ENCODE measurements at places on chromosomes 11 and 22.

DNA sequence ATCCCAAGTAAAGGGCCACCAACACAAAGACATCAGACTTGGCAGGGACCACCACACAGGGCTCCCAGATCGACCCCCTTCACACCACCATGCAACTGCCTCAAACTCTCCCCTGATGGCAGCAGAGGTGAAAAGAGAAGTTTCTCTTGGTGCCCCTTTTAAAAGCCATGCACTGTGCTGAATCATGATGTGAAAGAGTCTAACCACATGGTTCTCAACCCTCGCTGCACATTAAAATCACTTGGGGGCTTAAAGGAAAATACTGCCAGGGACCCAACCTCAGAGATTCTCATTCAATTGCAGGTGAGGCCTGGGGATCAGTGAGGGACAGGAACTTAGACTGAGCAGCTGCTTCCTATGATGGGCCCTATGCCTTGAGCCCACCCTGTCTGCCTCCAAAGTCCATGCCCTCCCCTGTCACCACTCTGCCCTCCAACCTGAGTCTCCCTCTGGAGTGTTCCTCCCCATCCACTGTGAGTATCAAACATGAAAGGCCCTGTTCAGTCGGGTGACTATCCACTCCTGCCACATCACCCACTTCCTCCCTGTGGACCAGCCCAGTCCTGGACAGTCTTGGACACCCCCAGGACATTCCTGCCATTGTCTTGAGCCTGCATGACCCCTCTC, 40.8 kb downstream of the PLEKHA7 start:
- DNase-seq: no peak

GRCh38 chr11:2685051-2685450, 14.7 kb downstream of the KCNQ1OT1 start:
- no peak for DNase-seq

DNA sequence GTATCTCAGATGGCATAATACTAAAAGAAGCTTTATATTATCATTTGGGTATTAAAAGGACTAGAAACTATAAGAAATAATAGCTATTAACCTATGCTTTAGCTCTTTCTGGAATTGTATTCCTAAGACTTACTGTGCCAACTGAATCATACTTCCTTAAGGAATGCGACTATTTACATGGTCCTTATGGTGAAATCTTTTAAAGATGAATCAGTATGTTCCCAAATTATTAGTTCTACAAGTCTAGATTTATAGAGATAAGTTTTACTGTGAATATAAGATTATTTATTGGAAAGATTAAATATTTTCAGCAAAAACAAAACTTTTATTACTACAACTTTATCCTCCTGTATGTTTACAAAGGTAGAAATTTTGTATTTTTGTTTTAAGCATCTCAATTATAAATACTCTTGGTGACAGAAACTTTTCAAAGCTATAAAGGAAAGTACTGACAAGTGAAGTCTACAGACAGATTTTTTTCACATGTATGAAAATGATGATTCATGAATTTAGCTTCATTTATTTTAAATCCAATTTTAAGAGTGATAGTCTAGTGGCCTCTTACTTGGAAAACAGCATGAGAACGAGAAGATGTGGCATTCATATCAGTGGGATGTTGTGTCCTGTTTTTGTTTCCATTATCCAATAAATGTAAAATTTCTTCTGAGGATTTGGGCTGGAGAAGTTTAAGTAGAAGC, 17.8 kb downstream of the KIF18A start:
- DNase-seq: no peak

DNA sequence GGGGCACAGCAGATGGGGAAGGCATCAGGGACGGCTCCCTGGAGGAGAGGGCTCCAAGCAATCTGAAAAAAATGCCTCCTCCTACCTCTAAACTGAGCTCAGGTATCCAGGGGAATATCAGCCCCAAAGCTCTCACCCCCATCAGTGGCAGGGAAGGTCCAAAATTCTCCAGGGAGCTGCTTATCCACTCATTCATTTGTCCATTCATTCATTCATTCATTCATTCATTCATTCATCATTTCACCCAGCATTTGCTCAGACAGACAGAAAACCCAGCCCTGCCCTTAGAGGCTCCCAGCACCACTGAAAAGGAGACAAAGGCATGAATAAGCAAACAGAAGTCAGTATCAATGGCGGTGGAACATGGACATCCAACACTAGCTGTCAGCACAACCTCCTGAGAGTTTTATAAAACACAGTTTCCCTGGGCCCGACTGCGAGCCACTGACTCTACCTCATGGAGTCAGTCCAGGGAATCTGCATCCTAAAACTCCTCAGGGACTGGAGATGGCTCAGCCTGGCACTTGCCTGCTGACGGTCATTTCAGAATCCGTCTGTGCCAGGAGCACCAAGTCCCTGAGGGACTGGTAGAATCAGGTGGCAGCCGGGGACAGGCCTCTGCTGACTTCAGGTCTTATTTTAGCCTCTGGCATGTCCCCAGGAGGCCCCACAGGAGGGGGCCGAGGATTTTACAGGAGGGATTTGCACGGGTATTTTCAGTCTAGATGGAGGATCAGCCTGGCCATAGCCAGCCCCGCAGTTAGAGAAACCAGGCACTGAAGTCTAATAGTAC, 164.6 kb downstream of the MN1 start:
- no peak for DNase-seq

DNA sequence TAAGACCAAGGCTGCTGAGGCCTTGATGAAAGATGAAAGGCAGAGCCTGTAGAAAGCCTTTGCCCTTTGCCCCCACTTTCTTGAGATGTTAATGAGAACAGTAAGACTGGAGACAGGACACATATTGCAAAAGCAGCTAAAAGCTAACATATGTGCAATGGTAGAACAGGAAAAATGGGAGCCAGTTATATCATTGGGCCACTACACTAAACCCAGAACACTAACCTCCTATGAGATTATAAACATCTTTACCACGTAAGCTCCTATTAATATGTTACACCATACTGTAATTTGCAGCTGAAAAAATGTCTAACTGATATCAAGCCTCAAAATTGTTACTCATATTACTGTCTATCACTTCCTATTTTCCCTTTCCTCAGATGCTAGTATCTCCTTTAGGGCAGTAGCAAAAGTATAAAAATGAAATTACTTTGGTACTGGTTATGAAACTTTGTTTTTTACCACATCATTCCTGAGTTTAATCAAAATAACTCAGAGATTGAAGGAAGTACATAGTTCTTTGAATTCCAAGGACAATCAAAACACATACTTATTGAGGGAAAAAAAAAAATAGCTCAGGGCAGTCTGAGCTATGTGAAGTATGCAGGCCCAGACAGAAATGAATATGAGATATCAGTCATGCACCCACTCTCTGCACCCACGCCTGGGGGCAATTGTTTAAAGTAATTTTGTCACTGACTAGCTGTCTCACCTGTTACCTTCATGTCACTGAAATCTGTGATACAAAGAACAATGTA, 9.1 kb downstream of the HPS5 start:
- no peak for DNase-seq

DNA sequence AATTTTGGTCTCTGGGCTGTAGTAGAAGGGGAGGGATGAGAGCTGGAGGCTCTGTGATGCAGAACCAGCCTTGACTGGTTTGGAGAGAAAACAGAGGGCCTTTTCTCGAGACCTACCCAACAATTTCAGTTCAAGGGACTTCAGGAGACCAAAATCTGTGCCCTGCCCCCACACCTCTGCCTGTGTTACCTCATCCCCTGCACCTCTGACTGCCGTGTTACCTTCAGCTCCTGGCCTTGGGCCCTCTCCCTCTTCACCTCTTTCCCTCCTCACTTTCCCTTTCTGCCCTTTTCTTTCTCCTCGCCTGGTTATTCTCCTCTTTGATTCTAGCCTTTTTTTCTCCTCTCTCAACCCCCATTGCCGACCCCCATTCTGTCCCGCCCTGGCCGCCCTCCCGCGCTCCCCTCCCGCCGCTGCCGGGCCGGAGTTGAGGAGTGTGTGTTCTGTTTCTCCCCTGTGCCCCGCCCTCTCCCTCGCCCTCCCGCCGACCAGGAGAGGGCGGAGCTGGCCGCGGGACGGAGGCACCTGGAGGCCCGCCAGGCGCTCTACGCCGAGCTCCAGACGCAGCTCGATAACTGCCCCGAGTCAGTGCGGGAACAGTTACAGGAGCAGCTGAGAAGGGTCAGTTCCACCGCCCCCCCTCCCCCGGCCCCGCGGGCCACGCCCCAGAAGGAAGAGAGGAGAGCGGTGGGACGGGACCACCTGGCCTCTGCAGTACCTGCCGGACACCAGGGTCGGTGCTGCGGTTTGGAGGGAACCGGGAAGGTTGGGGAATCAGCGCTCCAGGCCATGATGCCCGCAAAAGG, 27.2 kb downstream of the PHLDB1 start:
- DNase-seq: no peak

DNA sequence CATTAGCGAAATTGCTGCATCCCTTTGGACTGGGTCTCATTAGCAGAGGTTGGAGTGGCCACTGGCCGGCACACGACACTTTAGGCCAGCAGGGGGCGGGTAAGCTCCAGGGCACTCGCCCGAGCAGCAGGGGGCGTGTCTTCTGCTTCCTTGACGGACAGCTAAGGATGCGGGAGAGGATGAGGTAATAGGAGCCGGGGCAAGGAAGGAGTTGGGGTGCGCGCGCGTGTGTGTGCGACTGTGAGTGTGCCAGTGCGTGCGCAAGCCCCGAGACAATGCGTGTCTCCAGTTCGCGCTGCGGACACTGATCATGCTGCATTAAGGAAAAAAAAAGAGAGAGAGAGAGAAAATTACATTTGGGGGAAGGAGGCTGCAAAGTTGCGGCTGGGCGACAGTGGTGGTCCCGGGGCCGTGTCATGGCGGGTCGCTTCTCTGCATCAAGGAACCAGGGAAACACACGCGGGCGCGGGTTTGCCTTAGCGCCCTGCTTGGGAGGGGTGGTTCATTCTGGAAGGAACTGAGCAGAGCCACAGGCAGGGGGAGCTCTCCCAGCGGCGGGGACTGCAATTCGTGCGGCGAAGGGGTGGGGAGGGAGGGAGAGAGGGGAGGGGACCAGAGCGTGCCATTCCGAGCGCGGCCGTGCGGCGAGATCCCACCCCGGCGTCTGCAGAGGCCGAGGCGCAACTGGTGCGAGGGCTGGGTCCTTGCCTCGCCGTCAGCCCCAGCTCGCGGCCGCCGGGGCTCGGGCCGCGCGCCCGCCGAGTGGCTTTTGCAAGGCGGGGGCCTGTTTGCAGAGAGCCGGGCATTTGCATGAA, at the start of gene DTX4:
Gene DTX4 (plus strand): TSS at position 625 of the 815 bp plus-strand sequence. CDS start 464 bp downstream, outside the sequence.
- DNase-seq: peak; percentile 40

GRCh38 chr22:45553351-45554039, 50.8 kb downstream of the FBLN1 start:
- no peak for DNase-seq

DNA sequence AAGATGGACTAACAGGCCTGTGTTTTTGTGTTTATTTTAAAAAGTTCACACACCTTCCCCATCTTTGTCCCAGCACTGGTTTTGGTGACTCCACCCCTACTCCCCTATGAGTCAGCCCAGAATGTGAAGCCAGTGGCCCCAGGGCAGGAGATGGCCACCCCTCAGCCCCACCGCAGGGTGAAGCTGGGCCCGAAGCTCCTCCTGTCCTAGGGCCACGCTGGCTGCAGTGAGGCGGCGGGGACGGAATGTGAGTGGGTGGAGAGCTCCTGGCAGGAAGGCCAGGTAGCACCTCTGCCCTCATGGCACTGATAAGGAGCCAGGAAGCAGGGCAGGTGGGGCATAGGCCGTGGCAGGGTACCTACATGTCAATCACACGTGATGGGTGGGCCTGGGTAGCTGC, 39.9 kb downstream of the SGSM3 start:
- no peak for DNase-seq

- DNase-seq: no peak
Measured at GRCh38 chr11:124896821-124897391, 759 bp downstream of the ROBO4 start.

- DNase-seq: no peak
Measured at GRCh38 chr11:47995360-47995769, 15.0 kb downstream of the PTPRJ start.

DNA sequence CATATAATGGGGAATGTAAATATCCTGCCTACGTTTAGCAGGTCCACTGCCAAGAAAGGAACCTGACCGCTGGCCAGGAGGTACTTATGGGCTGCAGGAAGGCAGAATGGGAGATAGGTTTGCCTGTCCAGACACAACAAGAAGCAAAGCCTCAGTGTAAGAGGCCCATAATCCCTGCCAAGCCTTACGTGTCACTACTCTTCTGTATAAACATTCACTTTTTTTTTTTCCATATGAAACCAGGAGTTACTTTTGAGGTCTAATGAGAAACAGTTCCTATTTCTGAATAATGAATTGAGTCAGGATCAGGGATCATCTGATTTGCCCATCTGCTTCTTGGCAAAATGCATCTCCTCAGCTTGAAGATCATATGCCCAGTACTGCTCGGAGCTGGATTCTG, 230.2 kb downstream of the NTM start:
- DNase-seq: no peak

- no peak for DNase-seq
Measured at GRCh38 chr22:33105501-33105911, 47.3 kb upstream of the SYN3 start.

DNA sequence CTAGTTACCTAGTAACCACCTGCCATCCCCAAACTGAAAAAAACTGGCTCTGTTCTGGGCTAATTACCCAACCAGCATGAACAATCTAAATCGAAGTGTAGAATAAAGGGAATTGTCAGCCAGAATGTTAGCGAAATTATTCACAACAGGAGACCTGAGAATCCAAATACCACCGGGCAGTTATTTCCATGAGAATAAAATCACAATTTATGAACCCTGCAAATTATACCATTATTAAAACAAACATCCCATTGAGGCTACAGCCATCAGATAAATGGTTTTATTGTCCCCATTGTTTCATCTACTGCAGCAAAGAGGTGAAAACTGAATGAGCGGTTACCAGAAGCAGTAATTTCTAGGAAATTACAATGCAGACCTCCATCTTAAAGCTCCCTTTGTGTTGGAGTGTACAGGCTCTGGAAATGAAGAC, 21.7 kb downstream of the FAM168A start:
- no peak for DNase-seq

DNA sequence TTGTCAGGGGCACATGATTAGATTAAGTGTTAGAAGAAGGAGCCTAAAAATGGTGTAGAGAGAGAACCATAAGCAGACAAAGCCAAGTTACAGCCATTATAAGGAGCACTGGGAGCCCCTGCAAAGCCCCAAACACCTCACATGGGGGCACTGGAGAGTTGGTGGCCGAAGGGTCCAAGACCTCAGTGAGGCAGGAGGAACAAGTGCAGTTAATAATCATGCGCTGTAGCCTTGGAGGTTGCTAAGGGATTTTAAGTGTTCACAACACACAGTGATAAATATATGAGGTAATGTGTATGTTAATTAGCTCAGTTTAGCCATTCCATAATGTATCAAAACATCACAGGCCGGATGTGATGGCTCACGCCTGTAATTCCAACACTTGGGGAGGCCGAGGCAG, 54.4 kb upstream of the JAM3 start:
- DNase-seq: no peak

DNA sequence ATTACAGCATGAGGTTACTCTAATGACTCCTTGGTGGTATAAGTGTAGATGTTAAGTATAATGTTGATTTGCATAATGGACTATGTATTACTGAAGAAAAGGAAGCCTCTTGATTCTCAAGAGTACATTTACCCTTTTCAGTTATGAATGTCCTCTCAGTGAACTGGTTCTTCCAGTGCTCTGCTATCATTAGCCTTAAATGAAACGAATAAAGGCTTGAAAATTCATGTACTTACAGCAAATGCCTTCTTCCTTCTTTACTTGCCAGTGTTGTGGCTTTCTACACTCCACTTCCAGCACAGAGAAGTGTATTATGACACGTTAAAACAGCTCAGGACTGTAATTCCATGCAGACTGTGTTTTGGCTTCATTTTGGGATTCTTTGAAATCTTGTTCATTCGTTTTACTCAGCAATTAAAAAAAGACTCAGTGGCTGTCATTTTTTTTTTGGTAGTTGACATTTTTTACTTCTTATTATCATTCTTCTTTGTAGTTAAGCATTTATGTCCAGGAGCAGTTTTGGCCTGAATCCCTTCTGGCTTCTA, 96.9 kb downstream of the MTMR3 start:
- peak; percentile 96 for DNase-seq
